ENCODE measurements at places on chromosomes 11 and 22. TPM values are rescaled to one million over a fixed set of nuclear protein-coding genes. Genes with fewer than 3 reads are reported as not detected.
A peak's percentile ranks its signal among the peaks of the same experiment; 100 is the strongest.

HEPHL1 gene
- total RNA-seq, result not detected

TRPT1 gene
- total RNA-seq, result 31.7 TPM

LARGE2 gene
- total RNA-seq, result not detected

ANKK1 gene
- total RNA-seq, result not detected

PHOX2A gene
- total RNA-seq, result not detected

ISX gene
- not detected for total RNA-seq

CD6 gene
- 416 TPM for total RNA-seq

ZNF280B gene
- total RNA-seq, result 2.8 TPM

SPINDOC gene
- 65.8 TPM for total RNA-seq

RTN4R gene
- 1.7 TPM for total RNA-seq

SEPTIN5 gene
- total RNA-seq, result 1.4 TPM

VSIG10L2 gene
- total RNA-seq, result not detected

OR10V1 gene
- total RNA-seq, result not detected

DNA sequence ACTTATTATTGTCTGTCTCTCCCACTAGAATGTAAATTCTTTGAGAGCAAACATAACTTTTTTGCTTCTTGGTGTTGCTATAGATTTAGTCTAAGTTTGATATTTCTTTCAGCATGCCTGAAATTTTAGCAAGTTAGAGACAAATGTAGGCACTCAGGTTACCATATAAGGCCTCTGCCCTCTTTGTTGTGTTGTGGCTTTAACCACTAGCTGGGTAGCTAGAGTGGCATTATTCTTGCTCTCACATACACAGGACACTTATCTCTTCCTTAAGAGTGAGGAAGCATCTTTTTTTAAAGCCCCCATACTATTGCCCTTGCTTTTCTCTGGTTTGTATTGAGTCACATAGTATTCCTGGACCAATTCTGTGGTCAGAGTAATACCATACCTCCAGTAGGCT is 11.2 kb downstream of the ZBED5 start:
- DNase-seq, result no peak

DNA sequence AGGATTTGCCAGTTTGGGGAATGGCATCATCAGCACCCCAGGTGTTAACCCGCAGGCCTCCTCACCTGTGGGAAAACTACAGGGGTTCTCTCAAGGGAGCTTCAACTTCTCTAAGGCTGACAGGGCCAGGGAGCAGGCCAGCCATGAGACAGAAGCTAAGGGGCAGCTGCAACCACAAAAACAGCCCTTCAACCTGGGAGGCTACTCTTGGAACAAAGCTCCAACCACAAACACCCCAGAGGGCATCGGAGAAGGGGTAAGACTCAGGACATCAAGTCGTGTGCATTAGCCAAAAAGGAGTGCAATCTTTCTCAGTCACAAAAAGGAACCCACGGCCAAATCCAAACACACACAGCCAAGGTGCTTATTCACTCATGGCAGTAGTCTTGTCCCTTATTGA is 103.0 kb downstream of the PLEKHA7 start:
- DNase-seq, result no peak

DNA sequence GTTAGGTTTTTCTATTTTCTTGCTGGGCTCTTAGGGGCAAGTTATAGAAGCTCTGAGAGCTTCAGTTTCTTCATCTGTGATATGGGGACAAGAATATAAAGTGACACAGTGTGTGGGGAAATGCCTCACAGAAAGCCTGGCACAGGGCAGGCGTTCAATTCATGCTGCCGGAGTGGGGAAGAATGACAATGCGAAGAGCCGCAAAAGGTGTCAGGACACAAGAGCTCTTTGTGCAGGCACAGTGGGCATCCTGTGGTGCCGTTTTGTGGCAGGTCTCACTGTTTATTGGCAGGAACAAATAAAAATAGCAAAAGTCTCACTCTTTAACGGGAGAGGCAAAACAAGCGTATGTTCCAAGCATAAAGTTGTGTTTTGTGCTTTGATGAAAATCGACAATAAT is 112.1 kb downstream of the TIMP3 start:
- DNase-seq, result no peak

GRCh38 chr11:37504921-37505320 is 906.9 kb upstream of the RAG2 start:
- DNase-seq, result no peak

GRCh38 chr11:86574493-86575207 is 97.8 kb downstream of the ME3 start:
- DNase-seq, result no peak

DNA sequence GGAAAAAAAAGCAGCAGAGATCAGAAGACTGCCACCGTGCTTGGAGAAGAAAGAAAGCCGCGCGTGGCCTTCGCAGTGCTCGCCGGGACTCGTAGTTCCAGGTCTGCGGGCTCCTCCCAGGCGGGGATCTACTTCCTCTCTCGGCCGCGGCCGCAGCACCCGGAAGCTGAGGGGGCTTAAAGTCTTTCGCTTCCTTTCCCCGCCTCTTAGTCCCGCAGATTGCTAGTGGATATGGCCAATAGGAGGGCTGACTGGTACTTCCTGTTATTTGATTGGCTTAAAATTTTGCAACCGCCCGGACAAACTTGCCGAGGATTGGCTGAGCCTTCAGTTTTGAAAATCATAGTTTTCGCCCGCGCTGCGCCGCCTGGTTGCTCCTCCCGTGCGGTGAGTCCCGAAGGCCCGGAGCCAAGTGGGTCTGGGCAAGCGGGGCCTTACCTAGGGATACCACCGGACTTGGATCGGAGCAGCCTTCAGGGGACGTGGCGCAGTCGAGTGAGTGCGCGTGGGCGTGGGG is at the start of gene INCENP:
Gene INCENP, plus strand, starts transcription at position 343 of the 517 bp plus-strand sequence. CDS start 4,151 bp downstream, outside the sequence.
- peak; percentile 98 for DNase-seq

DNA sequence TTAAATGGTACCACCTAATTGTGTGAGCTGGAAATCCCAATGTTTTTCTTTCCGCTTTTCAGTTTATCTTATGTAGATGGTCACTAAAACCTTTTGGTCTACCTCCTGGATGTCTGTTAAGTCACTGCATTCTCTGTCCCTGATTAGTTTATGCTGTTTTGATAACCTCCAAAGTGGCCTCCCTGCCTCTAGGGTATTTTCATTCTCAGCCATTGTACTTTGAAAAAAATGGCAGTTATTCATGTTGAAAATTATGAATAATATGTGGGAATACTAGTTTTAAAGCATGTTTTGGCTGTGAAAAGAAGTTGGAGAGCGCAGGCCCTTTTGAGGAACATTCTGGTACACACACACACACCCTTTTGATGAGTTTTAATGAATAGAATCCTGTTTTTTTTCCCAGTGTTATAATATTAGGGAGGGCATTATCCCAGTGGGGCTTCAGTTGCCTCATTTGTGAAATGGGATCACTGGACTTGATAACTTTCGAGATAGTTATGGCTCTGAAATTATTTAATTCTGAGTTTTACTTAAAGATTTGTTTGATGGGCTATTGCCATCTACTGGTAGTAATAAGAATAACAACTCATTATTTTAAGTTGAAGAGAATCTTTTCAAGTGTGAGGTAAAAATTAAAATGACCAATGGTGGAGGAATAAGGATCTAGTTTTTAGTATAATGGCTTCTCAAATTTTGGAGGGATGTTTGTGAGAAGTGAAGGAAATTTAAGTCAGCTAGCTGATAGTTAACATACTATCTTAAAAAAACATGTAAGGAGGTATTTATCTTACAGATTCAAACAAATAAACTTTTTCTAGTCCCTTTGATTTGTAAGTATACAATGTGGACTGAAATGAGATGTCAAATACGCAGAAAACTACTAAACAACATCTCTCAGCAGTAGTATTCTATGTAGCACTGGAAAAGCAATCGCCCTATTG is 3.9 kb downstream of the FDX1 start:
- no peak for DNase-seq

GRCh38 chr22:38569181-38569971 is 607 bp downstream of the DMC1 start:
- DNase-seq, result no peak

DNA sequence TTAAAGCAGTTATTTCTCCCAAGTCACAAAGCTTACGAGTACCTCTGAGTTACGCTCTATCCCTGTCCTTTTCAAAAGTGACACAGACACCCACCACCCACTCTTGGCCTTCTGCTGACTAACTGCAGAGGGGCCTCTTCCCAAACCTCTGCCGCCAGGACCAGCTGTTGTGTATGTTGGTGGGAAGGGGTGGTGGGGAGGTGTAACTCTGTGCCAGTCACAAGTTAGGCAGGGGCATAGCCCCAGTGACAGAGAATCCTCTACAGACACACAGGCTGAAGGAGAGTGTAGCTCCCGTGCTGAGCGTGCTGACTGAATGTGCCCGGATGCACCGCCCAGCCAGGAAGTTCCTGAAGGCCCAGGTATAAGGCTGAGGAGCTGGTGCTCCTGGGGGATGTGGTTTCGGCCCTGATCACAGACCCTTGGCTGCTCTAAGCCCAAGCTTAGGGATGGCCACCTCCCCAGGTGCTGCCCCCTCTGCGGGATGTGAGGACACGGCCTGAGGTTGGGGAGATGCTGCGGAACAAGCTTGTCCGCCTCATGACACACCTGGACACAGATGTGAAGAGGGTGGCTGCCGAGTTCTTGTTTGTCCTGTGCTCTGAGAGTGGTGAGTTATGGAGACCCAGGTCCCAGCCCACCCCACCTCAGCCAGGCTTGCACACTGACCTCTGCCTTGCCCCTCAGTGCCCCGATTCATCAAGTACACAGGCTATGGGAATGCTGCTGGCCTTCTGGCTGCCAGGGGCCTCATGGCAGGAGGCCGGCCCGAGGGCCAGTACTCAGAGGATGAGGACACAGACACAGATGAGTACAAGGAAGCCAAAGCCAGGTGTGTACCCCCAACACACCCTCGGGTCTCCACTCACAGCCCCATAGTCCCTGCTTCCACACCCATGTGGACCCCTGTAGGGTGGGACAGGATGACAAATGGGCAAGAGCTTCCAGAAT is 4.9 kb downstream of the RIC8A start:
- DNase-seq, result no peak

DNA sequence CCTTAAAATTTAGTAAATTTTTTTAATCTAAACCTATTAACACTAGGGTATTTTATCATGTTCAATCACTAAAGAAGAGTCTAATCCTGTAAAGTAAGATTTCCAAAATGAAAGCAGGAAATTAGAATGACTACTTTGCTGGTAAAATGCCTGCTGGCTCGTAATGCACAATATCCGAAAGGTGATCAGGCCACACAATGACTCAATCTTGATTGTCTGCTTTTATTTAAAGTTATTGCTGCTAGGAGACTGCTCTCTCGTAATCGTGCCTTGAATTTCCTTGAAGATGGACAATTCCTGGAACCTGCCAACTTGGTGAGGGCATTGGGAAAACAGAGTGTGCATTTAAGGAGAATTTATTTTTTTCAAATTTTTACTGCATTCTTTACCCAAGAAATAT is 1786.5 kb upstream of the RAG2 start:
- DNase-seq, result no peak

GRCh38 chr11:78504708-78505107 is 70.0 kb downstream of the NARS2 start:
- no peak for DNase-seq

DNA sequence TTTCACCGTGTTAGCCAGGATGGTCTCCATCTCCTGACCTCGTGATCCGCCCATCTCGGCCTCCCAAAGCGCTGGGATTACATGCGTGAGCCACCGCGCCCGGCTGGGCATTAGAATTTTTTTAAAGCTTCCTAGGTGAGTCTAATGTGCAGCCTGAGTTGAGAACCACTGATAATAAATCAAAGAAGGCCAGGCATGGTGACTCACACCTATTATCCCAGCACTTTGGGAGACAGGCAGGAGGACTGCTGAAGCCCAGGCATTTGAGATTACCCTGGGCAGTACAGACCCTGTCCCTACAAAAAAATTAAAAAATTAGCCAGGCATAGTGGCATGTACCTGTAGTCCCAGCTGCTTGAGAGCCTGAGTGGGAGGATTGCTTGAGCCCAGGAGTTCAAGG is 13.7 kb downstream of the MEI1 start:
- no peak for DNase-seq

DNA sequence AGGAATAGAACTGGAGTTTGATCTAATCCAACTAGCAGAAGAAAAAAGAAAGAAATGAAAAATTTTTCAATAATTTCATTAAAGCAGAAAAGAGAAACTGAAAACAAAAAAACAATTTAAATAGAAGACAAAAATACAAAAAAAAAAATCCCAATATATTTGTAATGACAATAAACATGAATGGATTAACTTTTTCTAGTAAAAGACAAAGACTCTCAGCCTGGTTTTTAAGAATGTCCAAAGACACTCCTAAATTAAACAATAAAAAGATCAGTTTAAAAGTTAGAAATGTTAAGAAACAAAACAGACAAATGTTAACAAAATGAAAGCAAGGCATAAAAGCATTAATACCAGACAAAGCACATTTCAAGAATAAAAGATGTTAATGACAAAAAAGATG is 50.3 kb upstream of the ME3 start:
- DNase-seq, result no peak

DNA sequence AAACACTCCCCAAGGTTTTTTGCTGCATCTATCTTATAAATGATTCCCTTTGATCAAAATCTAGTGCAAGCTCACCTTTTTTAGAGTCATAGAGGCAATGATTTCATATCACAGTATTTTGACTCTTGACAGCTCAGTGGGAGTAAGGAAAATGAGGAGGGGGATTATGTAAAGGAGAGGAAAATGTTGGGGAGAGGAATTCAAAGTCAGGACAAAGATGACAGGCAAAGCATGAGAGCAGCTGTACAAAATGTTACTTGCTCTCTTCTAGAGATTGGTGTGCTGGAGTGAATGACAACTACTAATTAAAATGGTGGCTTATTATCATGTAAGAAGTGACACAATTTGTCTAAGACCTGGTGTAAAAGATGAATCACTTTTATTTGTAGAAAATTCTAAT is 644.6 kb upstream of the CHORDC1 start:
- no peak for DNase-seq

GRCh38 chr11:117097389-117098268 is 599 bp downstream of the SIK3 start:
- peak; percentile 82 for DNase-seq

GRCh38 chr11:95703049-95703448 is 86.5 kb downstream of the FAM76B start:
- DNase-seq, result peak; percentile 79

DNA sequence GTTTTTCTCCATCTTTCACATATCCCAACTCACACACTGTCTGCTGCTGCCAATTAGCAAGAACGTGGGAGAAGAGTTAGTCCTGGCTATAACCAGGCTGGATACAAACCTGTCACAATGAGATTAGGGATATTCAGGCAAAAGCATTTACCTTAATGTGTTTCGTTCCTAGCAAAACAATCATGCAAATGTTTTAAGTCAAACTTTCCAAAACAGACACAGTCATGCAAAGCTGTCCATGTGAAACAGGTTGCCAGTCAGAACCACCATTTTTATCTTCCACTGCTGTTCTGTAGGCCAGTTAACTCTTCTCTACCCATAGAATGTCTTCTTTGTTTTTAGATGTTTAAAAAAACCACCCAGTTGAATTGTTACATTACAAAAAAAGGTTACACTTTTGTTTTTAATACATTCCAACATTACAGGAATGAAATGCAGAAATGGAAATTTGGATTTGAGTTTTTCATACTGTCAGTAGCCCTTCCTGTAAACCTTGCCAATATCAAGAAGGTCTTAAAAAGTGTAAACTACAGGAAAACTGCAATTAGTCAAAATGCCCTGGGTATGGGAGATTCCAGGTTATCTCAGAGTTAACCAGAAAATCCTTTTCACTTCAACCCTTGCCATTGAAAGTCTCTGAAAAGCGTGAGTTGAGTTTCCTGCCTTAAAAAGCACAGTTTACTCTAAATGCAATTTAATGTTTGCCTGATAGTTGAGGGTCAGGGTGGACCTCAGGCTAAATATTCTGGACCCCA is 34.2 kb upstream of the LDLRAD3 start:
- no peak for DNase-seq

- DNase-seq, result no peak
These were observed 5.4 kb upstream of the TTC36 start for GRCh38 chr11:118521892-118522311.

GRCh38 chr22:26023104-26023775 is 146.0 kb upstream of the SEZ6L start:
- no peak for DNase-seq

- DNase-seq, result peak; percentile 19
These were observed 82.7 kb downstream of the GGT1 start for GRCh38 chr22:24685531-24686190.

All from activated CD4-positive, alpha-beta T cell treated with anti-CD3 and anti-CD28 coated beads, Interleukin-2, amount 10 ng/mL, durations not matched to agents 24 days and 14 days (primary cell).